Ammon's horn (tissue), 1 donor: ENCODE measurements at places on chromosomes 16 and 17.
A peak's percentile ranks its signal among the peaks of the same experiment; 100 is the strongest.

- peak; percentile 54 for DNase-seq
Measured at GRCh38 chr17:37490638-37491614, 1.2 kb downstream of the DUSP14 start.

GRCh38 chr17:59487161-59487873, 78.1 kb upstream of the DHX40 start:
- DNase-seq, result peak; percentile 34

GRCh38 chr16:74216319-74216718, 80.3 kb upstream of the PSMD7 start:
- no peak for DNase-seq

DNA sequence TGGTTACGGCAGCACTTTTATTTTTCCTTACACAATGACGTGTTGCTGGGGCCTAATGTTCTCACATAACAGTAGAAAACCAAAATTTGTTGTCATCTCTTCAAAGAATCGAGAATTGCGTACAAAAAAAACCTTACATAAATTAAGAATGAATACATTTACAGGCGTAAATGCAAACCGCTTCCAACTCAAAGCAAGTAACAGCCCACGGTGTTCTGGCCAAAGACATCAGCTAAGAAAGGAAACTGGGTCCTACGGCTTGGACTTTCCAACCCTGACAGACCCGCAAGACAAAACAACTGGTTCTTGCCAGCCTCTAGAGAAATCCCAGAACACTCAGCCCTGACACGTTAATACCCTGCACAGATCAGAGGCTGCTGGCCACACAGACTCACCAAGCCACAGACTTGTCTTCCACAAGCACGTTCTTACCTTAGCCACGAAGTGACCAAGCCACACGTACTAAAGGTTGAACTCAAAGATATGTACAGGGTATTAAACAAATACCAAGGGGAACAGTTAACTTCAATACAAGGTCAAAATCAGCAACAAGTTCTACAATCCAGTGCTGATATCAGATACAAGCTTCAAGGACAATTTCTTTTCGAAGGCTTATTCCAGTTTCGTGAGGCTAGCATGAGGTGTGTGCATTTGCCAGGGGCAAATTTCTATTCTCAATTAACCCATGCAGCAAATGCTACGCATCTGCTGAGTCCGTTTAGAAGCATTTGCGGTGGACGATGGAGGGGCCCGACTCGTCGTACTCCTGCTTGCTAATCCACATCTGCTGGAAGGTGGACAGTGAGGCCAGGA, 2.4 kb downstream of the ACTG1 start:
- no peak for DNase-seq

DNA sequence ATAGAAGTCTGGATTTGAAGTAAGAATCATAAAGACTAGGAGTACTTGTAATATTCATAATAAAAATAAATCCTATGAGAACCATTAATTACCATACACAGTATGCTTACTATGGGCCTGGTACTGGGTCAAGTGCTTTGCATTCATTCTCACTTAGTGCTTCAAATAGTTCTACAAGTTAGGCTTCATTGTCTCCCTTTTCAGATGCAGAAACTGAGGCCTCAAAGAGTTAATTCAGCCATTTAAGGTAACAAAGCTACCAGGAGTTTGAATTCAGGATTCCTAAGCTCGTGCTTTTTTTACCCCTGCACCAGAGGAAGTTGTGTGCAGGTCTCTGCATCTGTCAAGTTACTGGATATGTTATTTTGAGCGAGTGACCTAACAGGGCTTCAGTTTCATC, 1098.4 kb upstream of the EEF2KMT start:
- no peak for DNase-seq

- DNase-seq, result peak; percentile 28
Measured at GRCh38 chr16:71933913-71934695, 38.8 kb downstream of the IST1 start.

GRCh38 chr17:14353861-14354474, 53.1 kb downstream of the HS3ST3B1 start:
- no peak for DNase-seq

DNA sequence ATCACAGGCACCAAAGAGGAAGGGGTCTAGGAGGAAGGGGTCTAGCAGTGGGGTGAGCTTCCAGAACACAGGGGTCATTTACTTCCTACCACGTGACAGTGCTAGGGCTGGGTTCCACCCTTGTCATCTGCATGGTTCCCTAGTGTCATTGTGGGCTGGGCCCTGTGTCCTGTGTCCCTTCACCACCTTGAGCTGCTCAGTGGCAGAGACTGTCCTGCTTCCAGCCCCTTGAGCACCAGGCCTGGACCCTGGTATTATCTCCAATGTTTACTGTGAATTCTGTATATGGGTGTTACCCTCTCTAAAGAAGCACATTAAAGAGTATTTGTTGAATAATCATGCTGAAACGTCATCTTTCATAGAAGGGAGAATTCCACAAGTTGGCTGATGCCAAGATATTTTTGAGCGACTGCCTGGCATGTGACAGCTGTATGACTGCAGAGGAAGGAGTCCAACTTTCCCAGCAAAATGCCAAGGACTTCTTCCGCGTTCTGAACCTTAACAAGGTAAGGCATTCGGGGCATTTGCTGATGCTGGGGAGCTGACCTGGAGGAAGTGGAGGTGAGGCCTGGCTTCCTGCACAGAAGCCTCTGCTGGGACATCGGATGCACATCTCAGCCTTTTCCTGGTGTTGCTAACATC, 5.5 kb downstream of the NARF start:
- DNase-seq, result no peak

GRCh38 chr16:47204736-47205504, 61.2 kb upstream of the NETO2 start:
- peak; percentile 52 for DNase-seq

DNA sequence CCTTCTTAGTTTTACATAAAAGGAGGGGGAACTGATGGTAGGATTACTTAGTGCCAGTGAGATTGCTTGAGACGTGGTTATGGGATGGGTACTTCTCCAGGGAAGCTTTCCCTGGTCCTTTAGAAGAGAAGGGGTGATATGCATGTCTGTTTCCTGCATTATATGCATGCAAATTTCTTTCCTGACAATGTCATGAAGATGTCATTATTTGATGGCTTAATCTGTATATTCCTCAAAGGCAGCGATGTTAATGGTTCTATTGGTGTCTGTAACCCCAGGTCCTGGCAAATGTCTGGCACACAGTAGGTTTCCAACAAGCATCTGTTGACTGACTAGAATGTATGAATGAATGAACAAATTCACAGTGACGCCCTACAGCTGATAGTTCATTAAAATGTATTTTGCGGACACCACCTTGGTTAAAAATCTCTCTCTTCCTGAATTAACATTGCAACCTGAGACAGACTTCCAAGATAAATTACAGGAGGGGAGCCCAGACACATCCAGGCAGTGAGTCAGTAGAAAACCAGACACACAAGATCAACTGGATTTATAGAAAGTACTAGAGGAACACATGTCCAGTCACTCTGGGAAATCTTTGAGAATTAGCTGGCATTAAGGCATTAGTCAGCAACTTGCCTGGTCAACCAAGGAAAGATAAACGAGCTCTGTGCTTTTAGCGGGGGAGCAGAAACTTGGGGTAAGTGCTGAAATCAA, 293.4 kb downstream of the XYLT1 start:
- DNase-seq, result no peak

DNA sequence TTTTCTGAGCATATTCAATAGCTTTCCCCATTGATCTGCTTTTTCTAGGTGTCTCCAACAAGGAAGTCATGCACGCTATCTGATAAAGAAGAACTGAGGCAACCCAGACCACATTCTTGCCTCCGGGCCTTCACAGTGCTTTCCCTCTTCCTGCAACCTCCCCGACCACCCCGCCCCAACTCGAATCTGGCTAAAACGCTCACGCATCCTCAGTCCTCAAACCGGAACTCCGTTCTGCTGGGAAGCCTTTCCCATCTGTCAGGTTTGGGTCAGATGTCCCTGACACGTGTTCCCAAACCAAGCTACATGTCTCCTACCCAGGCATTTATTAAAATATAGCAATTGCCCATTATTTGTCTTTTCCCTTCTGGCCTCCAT, 112.7 kb downstream of the VPS53 start:
- no peak for DNase-seq

DNA sequence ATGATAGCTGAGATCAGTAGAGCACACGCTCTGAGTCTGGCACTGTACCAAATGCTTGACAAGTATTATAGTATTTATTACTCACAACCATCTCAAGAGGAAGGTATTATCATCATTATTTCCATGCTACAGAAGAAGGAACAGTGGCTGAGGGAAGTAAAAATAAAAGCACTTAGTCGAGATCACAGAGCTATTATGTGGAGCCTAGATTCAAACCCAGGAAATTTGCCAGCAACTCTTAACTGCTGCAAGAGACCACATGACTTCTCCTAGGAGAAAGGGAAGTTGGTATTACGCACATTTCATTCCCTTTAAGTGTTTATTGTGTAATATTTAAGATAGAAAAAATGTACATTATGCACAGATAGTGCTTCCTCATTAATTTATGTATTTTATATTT, 1.0 kb upstream of the RHOT1 start:
- DNase-seq, result peak; percentile 88

GRCh38 chr17:69907132-69907847, 167.7 kb upstream of the KCNJ16 start:
- DNase-seq, result no peak

DNA sequence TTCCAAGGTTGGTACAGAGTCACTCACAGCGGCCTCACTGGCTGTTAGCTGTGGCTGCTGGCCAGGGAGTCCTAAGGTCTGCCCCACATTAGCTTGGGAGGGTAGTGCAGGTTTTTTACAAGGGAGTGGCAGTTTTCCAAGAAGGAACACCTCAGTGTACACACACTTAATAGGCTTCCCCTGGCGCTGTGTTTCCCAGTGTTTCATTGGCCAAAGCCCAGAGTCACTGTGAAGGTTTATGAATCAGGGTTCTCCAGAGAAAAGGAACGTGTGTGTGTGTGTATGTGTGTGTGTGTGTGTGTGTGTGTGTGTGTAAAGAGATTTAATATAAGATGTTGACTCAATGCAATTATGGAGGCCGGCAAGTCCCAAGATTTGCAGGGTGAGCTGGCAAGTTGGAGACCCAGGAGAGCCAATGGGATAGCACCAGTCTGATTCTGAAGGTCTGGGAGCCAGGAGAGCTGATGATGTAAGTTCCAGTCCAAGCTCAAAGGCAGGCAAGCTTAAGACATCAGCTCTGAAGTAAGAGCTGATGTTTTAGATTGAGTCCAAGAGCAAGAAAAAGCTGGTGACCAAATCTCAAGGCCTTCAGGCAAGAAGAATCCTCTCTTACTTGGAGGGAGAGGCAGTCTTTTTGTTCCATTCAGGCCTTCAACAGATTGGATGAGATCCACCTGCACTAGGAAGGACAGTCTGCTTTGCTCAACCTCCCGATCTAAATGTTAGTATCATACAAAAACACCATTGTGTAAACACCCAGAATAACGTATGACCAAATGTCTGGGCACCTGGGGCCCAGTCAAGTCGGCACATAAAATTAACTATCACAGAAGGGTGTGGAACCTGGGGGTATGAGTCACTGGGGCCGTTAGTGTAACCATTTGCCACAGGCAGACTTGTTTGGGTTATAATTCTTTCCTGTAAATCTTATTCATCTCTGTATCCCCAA, 206.8 kb downstream of the PRKCA start:
- no peak for DNase-seq

GRCh38 chr16:55264949-55265348, 59.1 kb upstream of the IRX6 start:
- no peak for DNase-seq

GRCh38 chr16:75226550-75227360, 8.0 kb downstream of the CTRB1 start:
- DNase-seq, result no peak

- DNase-seq, result no peak
Measured at GRCh38 chr17:6328279-6328678, 106.6 kb downstream of the AIPL1 start.

DNA sequence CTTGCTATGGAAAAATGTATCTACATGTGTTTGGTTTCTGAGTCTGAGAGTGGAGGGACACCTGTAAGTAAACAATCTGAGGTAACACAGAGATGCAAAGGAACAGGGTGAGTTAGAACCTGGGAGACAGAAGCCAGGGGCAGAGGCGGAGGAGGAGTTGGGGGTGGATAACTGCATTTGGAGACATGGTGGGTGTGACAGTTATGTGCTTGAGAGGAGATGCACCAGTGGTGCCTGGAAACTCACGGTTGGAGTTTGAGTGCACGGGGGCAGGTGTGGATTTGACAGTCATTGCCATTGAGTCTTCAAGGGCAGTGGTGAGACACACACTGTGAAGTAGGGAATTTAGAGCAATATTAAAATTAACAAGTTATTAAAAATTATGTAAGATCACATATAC, 6.5 kb downstream of the NUP93 start:
- no peak for DNase-seq

DNA sequence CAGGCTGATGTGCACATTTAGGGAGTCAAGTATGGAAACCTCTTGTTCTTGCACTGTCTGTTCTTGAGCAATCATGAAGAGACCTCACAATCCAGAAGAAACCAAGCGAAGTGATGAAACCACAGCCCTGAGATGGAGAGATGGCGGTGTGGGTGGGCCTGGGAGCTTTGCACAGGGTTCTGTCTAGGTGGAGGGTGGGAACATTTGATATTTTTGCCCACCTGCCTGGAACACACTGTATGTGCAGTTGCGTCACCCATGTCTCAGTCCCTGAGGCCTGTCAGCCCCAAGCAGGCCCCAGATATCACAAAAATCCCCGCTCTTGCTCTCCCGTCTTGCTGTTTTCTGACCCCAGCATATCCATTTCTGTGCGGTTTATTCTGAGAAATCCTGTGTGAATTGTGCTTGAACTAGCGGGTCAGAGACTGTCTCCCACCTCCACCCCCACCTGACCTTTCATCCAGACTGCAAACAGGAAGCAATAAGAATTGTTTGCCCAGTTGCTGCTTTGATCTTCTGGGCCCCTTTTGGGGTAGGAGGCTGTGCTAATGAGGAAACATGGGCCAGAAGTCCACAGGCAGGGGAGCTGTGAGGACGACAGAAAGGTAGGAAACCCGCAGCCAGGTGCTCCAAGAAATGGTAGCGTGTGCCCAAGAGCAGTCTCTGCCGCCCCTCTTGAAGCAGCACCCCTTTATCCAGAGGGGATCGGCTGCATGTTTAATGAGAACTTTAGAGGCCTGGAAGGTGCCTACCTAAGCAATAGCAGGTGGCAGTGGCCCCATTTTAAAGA, 183.8 kb downstream of the CCDC182 start:
- no peak for DNase-seq

DNA sequence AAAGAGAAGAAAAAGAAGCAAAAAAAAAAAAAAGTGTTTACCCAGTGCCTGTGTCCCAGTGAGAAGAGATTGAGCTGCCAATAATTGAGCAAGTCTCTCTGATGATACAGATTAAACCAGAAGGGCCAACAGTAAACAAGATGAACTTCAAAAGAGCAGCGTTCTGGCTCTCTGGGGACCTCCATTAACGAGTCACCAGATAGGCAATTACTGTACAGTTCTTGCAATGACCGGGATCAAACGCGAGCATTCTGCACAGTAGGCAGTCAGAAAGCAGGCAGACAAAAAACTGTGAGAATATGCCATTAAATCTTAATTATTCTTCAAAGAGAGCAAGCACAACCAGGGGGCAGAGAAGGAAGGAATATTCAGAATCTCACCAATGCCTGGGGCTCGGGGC, 626.1 kb downstream of the TMEM114 start:
- no peak for DNase-seq

DNA sequence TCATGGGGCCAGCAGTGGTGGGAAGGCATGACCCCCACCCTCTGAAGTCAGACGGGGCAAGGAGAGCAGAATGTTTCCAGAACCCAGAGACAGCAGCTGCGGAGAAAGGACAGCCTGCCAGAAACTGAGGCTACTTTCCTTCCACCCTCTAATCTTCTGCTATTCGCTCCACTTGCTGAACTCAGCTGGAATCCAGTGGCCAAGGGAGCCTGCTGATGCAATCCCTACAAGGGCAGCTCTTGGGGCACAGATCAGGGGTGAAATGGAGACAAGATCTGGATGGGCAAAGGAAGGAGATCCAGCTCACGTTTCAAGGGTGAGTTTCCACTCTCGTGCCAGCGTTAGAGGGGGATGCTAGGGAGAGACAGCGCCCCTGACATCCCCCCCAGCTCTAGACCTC, 479.1 kb downstream of the SLC39A11 start:
- no peak for DNase-seq
